Astrocyte (in vitro differentiated cells and primary cell): ENCODE measurements at places on chromosomes 5 and 9.

DNA sequence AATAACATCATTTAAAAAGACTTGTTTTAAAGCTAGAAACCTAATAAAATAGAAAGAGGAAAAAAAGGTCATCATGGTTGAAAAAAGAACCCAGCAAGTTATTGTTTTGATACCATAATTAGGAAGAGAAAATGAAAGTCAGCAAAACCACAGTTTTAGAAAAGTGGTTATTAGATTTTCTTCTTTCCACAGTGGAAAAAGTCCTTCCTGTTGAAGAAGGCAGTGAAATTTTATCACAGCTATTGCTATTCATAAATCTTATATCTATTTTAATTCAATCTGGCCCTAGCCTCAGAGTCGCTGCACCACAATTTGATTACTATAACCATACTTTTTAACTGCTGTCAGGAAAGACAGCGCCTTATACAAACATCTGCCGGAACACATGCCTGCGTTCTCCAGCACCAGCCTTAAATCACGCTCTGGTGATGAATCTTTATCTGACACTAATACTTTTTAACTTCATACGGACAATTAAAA lies 60.3 kb downstream of the MAPKAP1 start:
- no peak for DNase-seq

DNA sequence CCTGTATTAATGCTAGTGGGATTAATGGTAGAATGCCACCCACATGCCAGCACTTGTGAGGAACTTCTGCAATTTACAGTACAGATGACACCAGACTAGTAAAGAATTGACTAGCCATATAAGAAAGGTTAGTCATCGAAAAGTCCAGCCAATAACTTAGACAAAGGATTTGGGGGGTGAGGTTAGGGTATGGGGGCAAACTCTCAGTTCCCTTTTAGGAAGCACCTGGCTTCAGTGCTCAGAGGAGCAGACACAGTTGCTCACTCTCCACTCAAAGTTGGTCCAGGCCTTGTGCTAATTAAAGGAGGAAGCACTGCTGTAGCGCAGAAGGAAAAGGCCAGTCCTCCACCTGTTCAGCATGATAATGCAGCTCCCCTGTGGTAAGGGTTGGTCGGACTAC lies 25.2 kb downstream of the TGFBR1 start:
- DNase-seq, result no peak

DNA sequence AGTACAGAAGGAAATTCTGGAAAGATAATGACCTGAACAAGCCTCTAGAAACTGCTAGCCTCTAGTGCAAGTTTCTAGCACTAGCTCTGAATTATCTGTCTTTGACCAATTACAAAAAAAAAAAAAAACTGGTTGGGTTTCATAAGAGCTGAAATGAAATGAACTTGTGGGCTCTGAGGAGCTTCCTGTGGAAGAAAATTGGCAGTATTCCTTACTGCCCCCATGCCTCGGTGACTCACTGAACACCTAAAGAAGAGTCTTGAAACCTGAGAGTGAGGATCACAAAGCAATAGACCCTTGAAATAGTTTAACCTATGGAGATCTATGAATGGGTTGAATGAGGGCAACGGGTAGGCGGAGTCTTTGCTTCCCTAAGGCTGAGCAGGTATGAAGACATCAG lies 263.6 kb upstream of the RASA1 start:
- DNase-seq, result peak; percentile 68

DNA sequence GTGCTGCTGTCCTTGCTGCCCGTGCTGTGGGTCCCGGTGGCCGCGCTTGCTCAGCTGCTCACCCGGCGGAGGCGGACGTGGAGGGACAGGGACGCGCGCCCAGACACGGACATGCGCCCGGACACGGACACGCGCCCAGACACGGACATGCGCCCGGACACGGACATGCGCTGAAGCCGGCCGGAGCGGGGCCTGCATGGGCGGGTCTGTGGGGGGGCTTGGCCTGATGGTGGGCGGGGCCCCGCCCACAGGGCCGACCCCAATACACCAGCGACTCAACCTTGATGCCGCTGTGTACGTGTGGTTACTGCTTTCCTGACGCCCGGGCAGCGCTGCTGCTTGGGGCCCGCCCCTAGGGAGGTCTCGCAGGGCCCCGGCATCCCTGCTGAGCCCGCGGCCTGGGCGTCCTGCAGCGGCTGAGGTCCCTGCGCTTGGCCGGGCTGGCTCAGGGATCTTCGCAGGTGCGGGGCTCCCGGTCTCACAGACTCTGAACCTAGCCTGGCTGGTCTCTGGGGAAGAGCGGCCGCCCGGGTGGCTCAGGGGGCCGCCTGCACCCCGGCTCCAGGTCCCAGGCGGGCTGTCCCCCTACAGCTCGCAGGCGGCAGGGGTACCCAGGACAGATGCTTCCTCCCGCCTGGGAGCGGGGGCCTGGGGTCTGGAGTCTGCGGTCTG lies 20.9 kb downstream of the SLC6A18 start:
- DNase-seq, result no peak

- DNase-seq, result peak; percentile 94
Measured at GRCh38 chr9:91395553-91396471, 27.8 kb downstream of the NFIL3 start.

DNA sequence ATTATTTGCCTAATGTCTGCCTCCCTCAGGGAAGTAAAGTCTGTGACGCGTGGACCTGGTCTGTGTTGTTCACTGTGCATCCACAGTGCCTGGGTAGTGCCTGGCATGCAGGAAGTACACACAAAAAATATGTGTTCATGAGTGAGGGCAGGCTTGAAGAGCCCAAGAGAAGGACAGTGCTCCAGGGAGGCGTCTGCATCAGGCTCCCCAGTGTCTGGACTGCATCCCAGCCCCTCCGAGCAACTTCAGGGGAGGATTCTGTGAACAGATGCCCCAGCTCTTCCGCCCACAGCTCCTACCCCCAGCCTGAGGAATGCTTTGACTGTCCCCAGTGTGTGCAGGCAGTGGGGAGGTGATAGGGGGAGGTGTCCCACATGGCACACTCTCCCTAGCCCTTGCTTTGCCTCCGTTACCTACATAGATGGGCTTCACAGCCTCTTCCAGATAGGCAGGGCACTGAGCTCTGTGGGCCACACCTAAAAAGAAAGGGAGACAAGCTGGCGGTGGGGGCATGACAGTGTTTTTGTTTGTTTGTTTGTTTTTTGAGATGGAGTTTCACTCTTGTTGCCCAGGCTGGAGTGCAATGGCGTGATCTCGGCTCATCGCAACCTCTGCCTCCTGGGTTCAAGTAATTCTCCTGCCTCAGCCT lies 25.4 kb downstream of the IRF1 start:
- no peak for DNase-seq

DNA sequence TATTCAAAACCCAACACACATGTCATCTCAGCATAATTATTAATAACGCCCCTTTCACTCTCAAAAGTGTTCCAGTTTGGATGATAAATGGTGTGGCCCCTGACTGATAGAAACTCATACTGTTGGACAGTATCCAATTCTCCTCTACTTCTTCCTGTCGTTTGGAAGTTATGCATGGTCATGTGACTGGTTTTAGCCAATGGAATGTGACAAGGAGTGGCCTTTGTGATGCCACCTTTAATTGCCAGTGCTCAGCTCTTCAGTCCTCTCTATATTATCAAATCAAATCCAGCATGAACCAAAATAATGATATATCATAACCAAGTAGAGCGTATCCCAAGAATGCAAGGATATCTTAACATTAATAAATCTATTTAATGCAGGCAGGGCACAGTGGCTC lies 117.8 kb upstream of the SPIN1 start:
- no peak for DNase-seq

GRCh38 chr9:95508242-95508967 lies 8.4 kb downstream of the PTCH1 start:
- no peak for DNase-seq

GRCh38 chr5:149603920-149604319 lies 22.6 kb downstream of the ARHGEF37 start:
- no peak for DNase-seq

- no peak for DNase-seq
Measured at GRCh38 chr9:21558615-21559401, 76.7 kb upstream of the IFNE start.

- no peak for DNase-seq
Measured at GRCh38 chr5:10351919-10352318, 1.6 kb upstream of the MARCHF6 start.

GRCh38 chr9:126758916-126759585 lies 45.8 kb upstream of the ZBTB43 start:
- no peak for DNase-seq

GRCh38 chr9:13809401-13809800 lies 504.5 kb downstream of the NFIB start:
- no peak for DNase-seq

GRCh38 chr9:16728137-16728508 lies 142.3 kb downstream of the BNC2 start:
- no peak for DNase-seq

DNA sequence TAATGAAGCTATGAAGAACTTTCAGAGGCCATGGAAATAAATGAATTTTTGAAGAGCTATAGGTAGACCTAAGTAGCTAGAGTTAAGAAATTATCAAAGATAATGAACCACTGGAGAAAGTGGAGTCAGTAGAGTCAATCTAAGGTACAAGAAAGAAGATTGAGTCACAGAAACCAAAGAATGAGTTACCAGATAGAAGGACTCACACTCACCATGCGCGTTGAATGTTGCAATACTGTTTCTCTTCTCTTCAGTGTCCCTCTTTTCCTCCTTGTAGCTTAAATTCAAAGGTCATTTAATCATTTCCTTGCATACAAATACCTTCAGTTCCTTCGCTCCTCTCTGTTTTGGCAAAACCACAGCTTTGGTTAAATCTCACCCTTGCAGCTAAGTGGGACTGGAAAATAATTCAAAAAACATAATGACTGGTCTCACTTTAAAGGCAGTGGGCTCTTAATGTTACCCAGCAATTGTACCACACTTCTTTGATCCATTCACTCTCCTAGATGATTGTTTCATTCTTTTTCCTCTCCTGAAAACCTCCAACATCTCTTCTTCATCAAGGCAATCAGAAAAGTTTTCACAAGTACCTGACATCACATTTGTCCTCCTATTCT lies 58.3 kb downstream of the NIPBL start:
- DNase-seq, result no peak

- DNase-seq, result peak; percentile 73
Measured at GRCh38 chr9:16180546-16180945, 627.7 kb downstream of the CCDC171 start.

GRCh38 chr9:84673806-84674205 lies 4.3 kb downstream of the NTRK2 start:
- no peak for DNase-seq

GRCh38 chr5:181222630-181223057 lies 437 bp upstream of the TRIM41 start:
- no peak for DNase-seq

DNA sequence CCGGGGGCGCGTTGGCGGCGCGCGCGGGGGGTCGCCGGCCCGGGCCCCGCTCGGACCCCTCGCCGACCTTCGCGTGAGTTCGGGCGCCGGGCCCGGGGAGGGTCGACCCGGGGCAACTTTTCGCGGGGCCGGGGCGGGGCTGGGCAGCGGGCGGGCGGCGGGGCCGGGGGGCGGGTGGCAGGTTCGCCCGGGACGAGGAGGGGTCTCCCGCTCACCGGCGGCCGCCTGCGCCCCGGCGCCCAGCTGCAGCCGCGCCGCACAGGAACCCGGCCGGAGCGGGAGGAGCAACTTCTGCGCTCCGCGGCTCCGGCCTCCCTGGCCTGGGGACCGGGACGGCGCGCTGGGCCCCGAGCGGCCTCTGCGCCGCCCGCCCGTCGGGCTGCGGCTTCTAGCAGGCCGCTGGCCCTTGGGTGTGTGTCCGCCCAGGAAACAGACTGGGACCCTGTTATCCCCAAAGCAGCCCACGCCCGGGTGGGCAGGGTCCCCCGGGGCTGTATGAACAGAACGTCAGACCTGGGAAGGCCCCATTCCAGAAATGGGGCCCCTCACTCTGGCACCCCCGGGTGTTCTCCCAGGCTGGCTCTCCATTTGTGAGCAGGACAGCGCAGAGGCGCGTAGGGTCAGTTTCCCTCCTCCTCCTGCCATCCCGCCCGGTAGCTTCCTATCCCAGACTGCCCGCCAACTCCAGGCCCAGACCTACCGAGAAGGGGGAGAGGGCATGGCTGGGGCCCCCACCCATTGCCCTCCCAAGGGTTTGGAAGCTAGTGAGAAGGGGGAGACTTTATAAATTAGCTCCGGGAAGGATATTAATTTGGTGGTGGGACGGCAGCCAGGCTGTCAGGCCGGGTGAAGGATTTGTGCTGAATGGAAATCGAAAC lies 708 bp downstream of the RXRA start:
- no peak for DNase-seq

DNA sequence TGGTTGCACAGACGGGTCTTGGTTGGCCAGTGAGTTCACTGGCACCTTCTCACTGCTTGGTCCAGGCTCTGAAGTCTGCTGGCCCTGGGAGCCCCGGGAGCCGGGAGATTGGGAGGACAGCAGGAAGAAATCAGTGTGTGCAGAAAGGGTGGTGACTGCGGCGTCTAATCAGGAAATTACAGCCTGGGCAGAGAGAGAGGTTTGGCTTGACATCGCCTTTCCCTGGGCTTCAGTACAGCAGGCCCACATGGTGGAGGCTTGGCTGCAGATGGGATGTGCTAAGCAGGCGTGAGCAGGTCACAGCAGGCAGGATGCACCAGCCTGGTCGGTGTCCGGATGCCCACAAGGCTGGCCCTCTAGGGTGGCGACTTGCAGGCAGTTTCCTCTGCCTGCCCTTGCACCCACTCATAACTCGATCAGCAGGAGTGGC lies 17.2 kb downstream of the PITX1 start:
- no peak for DNase-seq

DNA sequence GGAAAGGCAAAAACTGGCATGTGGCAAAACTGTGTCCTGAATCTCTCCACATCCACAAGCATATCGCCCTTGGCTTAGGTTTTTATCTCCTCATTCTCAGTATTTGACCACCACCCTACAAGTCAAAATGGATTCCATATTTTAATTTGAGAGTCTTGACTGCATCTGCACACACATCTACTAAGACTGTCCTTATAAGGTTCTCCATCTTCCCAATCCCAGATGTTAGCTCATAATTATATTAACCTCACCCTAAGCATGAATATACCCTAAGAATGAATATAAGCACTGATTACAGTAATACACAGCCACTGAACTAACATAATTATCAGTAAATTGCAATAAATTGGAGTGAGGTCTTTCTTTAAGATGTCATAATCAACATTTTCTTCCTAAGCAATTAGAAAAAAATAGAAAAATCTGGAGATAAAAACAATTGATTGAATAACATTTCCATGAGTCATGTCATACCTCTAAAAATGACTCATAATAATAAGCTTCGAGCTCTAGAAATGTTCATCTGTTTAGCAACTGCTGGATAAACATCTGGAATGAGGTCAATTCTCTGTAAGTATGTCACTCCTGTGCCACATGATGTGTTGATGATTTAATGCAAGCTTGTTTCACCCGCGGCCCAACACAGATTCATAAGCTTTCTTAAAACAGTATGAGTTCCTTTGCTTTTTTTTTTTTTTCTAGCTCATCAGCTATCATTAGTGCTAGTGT lies 39.9 kb upstream of the PAM start:
- peak; percentile 85 for DNase-seq

DNA sequence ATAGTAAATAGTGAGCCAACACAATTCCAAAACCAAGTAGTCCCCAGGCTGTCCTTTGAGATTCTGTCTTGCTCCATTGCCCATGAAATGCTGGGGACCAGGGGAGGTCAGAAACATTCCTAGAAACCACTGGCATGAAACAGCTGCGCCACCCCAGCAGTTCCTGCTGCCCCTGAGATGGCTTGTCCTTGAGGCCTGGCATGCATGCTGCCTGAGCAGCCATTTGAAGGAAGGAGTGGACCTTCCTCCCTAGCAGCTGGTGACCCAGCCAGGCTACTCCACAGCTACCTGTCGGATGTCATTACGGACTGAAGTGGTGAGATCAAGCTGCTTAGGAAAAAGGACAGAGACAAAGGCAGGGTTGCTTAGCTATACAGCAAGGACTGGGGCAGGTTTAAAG lies 260.6 kb downstream of the DENND1A start:
- no peak for DNase-seq

GRCh38 chr9:122827761-122828093 lies 661 bp downstream of the PDCL start:
- DNase-seq, result peak; percentile 36
